ENCODE measurements at places on chromosomes 1 and 21.

DNA sequence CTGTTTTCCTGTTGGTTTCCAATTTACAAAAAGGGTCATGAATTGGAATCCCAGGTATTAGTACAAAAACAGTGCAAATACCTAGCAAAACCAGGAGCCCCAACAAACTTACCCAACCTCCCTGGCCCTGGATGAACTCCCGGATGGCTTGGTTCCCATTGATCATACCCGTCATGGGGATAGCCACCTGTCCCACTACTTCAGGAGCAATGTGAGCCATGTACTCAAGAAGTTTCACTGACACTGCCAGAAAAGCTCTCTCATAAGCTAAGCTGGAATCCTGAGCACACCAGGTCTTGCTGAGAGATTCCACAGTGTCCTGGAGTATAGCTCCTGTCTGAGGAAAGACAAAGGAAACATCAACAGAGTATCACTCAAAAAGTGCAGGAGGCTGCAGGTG is 5.7 kb downstream of the BCL2L15 start:
- DNase-seq: no peak

GRCh38 chr1:195951313-195951712 is 656.9 kb downstream of the KCNT2 start:
- DNase-seq: no peak

DNA sequence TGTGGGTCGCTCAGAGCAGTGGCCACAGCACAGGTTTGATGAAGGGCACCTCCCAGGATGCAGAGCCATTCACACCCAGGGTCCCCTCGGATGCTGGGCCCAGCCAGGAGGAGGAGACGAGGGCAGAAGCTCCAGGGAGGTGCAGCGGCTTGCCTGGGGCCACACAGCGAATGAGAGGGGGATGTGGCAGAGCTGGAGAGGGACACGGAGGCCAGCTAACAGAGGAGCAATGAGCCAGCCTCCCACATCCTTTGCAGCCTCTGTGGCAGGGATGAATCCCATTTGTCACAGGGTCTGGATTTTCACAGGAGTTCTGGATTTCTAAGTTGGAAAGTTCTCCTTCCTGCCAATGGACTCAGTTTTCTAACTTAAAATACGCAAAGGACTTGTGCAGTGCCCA is 35.9 kb downstream of the CHD5 start:
- no peak for DNase-seq

- no peak for DNase-seq
Observed at GRCh38 chr1:180811886-180812285, 100.8 kb upstream of the KIAA1614 start.

DNA sequence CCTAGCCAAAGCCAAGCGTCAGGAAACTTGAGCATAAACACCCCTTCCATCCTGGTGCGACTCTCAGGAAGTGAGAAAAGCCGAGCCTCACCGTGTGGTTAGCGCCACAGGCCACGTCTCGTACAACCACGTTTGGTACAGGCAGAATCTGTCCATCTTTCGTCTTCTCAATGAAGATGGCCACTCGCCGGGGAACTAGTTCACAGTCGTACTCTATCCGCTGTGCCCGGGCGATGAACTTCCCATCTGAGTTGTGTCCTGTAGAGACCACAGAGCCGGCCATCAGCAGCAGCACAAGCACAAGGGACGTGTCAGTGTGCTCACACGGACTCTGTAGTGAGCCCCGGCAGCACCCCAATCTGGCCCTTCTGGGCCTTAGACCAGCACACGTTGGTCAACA is 23.1 kb downstream of the RCC2 start:
- no peak for DNase-seq

GRCh38 chr1:193593147-193593885 is 406.9 kb upstream of the B3GALT2 start:
- DNase-seq: no peak

GRCh38 chr1:2999571-2999970 is 21.7 kb upstream of the ACTRT2 start:
- no peak for DNase-seq

DNA sequence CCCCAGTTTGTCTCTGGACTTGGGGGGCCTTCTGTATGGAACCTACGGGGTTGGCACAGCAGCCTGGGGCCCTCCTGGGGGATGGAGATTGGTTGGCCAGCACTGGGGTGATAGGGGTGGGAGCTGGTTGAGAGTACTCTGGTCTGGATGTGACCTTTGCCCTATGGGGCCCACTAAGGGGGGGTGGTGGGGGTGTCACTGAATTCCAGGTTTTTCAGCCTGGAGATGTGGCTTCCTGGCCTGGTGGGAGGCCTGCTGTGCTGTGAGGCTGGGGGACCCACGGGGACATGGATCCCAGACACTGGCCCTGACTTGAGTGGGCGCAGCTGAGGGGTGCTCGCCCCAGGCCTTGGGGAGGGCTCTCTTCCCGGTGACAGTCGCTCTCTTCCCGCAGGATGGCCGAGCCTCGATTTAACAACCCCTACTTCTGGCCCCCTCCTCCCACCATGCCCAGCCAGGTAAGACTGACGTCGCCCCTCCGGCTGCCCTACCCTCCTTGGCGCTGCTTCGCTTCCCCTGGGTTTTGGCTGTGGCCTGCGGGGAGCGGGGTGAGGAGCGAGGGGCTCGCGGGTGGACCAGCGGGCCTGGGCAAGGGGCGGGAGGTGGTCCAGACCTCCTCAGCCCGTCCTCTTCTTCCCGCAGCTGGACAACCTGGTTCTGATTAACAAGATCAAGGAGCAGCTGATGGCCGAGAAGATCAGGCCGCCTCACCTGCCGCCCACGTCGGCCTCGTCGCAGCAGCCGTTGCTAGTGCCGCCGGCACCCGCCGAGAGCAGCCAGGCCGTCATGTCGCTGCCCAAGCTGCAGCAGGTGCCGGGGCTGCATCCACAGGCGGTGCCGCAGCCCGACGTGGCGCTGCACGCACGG is 19.6 kb downstream of the ZNF362 start:
- no peak for DNase-seq

DNA sequence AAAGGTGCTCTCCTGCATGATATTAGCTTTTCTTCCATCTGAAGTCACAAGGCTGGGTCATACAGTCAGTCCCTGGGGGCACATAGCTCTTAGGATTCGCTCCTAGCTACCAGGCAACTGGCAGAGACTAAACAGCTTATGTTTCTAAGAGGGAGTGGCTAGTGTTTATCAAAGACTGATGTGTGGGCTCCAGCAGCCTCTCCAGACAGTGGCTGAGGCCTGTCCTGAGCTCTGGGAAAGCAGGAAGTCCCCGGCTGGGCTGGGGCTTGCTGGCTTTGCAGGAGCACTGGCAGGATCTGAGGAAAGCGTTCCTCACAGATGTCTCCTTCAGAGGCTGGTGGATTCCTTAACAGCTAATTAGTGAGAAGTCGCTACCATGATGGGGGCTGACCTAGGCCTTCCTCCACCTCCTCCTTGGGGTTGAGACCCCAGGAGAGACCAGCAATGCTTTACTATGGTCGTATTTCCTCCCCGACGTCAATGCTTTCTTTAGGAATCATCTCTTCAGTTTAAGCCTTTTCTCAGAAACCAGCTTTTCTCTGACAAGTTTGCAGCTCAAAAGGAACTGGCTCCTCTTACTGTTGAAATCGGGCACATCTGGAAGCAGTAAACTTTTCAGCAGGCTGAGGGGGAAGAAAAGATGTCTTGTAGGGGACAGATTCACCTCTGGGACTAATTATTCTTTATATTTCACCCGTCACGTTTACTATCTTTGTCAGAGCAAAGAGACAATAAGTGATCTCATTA is 33.5 kb upstream of the HHAT start:
- no peak for DNase-seq

- no peak for DNase-seq
Observed at GRCh38 chr1:237108297-237109040, 66.5 kb downstream of the RYR2 start.

GRCh38 chr1:27116697-27117096 is 38.2 kb downstream of the SLC9A1 start:
- DNase-seq: no peak

DNA sequence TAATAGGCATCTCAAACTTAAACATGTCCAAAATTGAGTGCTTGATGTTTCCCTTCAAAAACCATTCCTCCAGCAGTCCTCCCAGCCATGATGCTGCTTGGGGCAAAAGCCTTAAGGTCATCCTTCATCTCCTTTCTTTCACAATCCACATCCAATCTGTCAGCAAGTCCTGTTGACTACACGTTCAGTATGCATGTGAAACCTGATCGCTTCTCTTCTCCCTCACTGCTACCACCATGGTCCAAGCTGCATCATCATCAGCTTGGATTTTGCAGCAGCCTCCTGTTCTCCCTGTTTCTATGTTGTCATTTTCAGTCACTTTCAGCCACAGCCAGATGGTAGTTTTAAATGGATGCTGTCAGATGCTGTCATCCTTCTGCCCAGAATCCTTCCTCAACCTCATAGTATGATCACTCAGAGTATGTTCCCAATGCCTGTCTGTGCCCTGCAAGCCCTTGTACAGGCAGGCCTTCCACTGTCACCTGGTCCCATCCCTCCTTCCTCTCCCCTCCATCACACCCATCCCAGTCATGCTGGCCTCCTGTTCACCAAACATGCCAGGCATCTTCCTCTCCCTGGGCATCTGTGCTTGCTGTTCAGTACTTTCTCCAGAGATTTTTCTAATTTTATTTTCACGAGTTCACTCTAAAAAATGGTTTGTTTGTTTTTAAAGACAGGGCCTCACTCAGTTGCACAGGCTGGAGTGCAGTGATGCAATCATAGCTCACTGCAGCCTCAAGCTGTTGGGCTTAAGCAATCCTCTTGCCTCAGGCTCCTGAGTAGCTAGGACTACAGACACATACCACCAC is 66.0 kb downstream of the SYDE2 start:
- DNase-seq: no peak

- no peak for DNase-seq
Observed at GRCh38 chr1:40706626-40707025, 15.1 kb downstream of the NFYC start.

DNA sequence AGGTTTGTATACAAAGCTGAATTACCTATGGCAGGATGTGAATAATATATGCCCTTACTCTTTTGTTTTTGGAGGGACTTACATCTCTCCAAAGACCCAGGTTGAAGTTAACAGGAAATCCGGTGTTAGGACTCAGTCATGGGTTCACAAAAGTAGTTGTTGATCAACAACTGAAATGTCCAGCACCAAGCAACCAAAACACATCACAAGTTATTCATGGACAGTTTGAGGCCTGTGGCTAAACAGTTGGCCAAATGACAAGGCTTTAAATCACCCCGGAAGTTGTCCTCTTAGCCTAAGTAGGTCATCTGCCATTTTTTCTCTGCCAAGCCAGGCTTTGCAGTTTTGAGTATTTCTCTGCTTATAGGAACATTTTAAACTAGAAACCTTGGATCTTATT is 89.9 kb downstream of the CD247 start:
- no peak for DNase-seq

DNA sequence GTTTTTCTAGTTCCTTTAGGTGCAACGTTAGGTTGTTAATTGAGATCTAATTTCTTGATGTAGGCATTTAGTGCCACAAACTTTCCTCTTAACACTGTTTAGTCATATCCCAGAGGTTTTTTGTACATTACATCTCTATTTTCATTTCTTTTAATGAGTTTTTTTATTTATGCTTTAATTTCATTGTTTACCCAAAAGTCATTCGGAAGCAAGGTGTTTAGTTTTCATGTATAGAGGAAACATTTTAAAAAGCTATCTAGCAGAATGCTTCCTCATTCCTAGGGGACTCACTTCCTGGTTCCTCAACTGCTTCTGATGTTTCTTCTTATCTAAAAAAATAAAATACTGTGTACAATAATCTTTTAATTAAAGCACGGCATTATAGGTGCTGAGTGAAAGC is 307.2 kb upstream of the CAMK1G start:
- DNase-seq: no peak

DNA sequence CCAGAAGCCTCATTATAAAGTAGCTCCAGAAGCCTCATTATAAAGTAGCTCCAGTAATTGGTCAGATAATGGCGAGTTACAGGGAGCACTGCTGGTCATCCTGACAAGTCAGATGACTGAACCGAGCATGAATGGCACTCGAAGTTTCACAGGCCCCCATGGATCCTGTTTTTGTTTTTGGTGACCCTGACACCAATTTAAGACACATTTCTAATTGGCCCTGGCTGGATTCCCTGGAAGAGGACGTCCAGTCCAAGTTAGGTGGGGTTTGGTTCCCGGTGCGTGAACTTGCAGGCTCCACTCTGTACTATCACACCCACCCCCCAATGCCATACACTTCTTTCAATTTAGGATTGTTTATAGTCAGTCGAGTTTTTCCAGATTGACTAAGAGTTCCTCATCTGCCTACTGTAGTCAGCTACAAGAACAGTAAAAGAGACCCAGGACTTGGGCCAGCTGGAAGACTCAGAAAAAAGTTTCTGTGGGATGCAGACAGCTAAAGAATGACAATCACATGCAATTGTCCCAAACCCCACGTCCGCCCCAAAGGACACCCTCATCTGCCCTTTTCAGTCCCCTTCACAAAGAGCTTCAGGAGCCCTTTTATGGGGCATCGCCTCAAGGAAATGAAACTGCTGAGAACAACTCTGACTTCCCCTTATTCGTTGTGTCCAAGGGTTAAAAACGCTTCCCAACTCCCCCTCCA is 2.7 kb downstream of the DHRS3 start:
- no peak for DNase-seq

DNA sequence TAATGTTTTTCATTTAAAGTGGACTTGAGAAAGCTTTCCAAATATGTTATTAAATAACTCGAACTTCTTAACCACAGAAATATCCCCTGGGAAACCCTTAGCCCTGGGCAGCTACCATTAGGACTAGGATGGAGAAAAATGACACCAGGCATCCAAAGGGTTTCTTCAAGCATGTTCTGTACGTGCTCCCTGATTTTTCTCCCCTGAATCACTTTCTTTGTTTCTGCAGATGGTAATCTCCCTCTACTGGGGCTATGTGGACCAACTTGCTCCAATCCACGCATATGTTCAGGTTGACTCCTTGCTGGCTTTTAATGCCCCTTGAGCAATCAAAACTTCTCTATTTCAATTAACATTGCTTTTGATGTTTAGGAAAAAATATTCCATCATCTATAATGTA is 312.7 kb upstream of the C1orf87 start:
- no peak for DNase-seq

DNA sequence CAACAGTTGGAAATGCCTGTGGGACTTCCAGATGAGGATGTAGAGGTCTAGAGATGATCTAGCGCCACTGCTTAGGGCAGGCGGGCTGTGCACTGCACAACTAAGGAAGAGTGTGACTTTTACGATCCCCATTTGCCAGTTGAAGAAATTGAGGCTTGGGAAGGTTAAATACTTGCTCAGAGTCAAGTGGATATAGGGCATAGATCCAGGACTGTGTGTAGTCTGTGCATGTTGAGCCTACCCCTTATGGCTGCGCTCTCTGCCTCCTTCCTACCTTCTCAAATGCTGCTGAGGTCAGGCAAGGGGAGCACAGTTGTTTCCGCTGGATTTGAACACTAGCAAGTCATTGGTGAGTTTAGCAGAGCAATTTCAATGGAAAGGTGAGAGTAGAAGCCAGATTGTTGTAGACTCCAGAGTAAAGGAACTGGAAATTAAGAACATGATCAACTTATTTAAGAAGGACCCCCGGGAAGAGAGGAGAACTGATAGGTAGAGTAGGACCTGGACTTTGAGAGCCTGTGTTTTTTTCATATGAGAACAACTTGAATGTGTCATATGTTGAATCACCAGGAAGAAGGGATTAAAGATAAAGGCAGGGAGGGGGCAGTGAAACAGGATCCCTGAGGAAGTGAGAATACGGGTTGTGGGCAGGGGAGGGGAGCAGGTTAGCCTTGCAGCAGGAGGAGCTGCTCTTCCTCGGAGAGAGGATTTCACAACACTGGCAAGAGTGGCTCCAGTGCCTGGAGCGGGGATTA is 2.7 kb downstream of the CAPN2 start:
- DNase-seq: no peak

GRCh38 chr1:182330303-182330702 is 61.3 kb downstream of the GLUL start:
- DNase-seq: no peak

- no peak for DNase-seq
Observed at GRCh38 chr1:64263856-64264255, 60.4 kb downstream of the UBE2U start.

Measured in activated naive CD8-positive, alpha-beta T cell treated with anti-CD3 and anti-CD28 coated beads, Interleukin-2, amount 50 U/mL, for 24 hours (primary cell).